Fibroblast of skin of left quadriceps (primary cell): ENCODE measurements at places on chromosomes 11 and 22.

DNA sequence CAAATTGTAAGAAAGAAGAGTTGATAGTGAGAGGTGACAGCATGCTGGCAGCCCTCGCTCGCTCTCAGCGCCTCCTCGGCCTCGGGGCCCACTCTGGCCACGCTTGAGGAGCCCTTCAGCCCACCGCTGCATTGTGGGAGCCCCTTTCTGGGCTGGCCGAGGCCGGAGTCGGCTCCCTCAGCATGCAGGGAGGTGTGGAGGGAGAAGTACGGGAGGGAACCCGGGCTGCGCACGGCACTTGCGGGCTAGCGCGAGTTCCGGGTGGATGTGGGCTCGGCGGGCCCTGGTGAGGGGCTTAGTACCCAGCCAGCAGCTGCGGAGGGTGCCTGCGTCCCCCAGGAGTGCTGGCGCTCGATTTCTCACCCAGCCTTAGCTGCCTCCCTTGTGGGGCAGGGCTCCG, 539.7 kb upstream of the CCDC179 start:
- DNase-seq, result no peak

DNA sequence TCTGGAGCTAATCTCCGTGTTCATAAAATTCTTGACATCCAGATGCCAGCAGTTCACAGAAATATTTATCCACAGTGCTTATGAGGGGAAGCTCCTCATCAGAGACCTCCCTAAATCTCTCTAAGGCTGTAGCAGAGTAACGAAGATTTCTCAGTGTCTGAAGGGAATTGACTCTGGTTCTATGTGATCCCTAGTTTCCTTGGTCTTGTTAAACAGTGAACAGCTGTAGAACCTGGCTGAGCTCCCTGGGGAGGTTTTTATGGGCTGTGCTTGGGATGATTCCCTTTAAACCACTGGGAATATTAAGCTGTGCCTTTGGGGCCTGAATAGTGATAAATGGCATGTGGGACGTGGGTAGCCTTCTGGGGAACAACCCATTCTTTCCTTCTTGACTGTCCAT, 43.7 kb upstream of the ARHGAP20 start:
- DNase-seq, result no peak

DNA sequence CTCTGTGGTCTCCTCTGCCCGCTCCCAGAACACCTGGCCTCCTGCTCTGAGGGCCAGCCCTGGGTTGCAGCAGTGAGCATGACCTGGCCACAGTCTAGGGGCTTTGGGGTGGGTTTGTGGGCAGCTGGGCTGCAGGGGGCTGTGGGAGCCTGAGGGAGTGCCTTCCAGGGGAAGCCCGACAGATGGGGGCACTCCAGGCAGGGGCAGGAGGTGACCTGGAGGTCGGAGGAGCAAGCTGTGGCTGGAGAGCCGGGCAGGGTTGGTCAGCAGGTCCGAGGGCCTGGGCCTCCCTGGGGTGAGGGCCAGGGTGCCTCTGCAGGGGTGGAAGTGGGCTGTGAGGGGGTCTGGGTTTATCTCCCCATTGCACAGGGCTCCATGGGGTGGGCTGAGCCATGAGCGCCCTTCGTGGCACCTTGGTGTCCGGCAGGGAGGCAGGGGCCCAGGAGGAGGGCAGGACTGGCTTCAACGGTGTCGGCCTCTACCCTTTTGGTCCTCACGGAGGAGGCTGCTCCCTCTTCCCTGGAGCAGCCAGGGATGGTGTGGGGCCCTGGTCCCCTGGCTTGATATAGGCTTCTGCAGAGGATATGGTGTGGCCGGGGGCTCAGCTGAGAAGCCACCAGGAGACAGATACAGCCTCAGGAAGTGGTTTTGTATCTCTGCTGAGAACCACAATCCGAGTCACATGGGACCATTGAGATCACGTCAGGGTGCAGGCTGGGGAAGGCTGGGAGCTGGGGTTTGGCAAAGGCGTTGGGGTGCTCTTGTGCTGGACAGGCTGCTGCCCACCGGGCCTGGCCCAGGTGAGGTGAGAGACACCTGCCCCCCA, 22.3 kb downstream of the KCNQ1 start:
- DNase-seq, result no peak

DNA sequence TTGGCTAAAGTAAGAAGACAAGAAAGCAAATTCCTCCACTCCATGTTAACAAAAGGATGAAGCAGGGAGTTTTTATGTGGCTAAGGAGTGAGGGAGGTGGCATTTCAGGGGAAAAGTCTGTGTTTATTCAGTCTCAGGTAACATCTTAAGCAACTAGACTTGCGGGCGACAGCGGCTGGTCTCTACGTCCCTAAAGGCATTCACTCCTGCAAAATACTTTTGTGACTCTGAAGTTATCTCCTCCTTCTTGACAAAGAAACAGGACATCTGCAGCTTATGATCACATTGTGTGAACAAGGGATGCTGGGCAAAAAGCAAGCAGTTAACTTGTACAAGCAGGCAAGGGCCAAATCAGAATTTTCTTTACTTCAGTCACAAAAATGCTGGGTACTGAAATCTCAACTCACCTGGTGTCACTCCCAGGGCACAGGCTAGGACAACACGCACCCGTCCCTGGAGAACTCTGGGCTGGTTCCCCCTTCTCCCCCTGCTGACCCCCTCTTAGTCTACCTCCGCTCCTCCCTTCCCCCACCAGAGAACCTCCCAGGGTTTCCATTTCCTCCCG, 38.3 kb downstream of the IGLL5 start:
- DNase-seq, result no peak

- no peak for DNase-seq
Measured at GRCh38 chr22:23223569-23224317, 43.4 kb downstream of the BCR start.

DNA sequence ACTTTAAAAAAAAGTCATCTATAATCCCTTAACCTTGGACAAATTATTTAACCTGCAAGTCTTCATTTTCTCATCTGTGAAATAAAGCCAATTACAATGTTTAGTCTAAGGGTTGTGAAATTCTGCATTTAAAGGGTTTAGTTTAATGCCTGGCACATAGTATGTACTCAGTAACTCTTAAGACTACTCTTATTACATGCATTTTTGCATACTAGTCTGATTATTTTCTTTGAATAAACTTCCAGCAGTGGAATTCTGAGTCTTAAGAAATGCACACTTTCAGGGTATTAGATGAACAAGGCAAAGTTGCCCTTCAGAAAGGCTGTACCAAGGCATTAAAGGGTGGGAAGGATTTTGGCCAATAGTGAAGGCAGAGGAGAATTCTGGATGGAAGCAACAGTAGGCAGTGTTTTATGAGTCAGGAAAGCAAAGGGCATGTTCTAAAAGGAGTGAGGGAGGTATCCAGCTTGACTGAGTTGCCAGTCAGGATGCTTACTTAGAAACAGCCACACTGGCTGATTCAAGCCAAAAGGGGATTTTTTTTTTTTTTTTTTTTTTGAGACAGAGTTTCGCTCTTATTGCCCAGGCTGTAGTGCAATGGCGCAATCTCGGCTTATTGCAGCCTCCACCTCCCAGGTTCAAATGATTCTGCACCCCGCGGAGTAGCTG, 50.5 kb downstream of the SWAP70 start:
- DNase-seq, result no peak

- DNase-seq, result no peak
Measured at GRCh38 chr11:119533921-119534736, 111.2 kb upstream of the THY1 start.

- no peak for DNase-seq
Measured at GRCh38 chr11:70122490-70123198, 44.5 kb downstream of the ANO1 start.

DNA sequence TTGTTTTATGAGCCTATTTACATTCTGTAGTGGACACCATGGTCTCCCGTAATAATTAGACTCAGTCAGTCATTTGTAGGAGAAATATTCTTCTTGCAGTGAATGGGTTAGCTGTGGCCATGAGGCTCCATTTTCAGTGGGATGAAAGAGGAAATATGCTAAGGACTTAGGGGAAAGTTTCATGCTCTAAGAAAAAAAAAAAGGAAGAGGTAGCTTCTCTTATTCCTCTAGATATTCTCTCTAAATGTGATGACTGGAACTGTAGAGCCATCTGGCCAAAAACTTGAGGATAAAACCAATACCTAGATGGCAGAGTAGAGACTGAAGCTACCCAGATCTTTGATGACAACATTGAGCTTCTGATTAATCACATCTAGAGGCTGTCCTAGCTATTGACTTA, 75.8 kb upstream of the SESN3 start:
- DNase-seq, result no peak

DNA sequence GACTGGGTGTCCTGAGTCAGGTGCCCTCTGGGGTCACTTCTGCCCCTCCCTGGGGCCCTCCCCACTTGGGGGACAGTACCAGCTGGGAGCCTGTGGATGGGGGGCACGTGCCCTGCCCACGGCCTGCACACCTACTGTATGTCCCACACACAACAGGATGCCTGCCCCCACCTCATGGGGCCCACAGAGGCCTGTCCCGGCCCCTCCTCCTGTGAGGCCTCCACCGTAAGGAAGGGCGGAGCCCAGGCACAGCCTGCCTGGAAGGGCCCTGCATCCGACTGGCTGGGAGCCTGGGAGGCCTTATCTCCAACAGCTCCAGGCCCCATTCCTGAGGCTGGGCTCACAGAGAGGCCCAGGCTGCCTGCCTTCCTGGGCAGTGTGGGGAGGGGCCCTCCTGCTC, 47.8 kb downstream of the BRSK2 start:
- no peak for DNase-seq

DNA sequence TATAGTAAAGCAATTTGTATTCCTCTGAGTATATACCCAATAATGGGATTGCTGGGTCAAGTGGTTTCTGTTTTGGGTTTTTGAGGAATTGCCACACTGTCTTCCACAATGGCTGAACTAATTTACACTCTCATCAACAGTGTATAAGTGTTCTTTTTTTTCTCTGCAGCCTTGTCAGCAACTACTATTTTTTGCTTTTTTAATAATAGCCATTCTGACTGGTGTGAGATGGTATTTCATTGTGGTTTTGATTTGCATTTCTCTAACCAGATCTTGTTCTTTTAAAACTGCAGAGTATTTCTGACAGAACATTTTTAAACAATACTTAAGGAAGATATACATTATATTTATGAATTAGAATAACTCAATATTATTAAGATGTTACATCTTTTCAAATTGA, 1140.5 kb upstream of the CNTN5 start:
- no peak for DNase-seq

DNA sequence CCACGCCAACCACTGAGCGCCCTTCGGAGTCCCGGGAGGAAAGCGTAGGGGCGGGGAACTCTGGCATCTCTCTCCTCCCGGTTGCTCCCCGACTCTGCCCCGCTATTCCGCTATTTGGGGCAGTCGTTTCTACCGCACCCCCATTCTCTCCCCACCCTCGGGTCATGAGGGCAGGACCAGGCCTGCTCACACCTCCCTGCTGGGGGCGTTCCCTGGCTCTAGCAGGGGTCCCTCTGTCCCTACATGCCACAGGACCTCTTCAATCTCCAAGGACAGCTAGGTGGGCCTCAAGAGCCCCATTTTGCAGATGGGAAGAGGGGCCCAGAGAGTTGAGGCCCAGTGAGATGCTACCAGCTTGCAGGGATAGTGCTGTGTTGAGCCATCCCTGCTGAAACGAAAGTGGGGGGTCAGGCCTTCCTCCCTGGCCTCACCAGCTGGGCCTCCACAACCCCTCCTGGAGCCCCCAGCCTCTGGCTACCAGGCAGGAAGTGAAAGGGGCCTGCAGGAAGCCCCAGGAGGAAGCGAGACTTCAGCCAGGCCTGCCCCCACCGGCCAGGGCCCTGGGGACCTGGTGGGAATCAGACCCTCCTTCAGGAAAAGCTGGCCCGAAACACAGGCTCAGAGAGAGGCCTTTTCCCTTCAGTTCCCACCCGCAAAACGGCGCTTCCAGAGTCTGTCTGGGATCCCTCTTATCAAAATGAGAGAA, 5.5 kb upstream of the SHISA8 start:
- no peak for DNase-seq

- no peak for DNase-seq
Measured at GRCh38 chr11:65172600-65172999, 2.6 kb downstream of the SPDYC start.

GRCh38 chr22:29838599-29838956, 504 bp upstream of the ASCC2 start:
- no peak for DNase-seq

GRCh38 chr22:50521710-50522109, 3.7 kb downstream of the SCO2 start:
- no peak for DNase-seq

DNA sequence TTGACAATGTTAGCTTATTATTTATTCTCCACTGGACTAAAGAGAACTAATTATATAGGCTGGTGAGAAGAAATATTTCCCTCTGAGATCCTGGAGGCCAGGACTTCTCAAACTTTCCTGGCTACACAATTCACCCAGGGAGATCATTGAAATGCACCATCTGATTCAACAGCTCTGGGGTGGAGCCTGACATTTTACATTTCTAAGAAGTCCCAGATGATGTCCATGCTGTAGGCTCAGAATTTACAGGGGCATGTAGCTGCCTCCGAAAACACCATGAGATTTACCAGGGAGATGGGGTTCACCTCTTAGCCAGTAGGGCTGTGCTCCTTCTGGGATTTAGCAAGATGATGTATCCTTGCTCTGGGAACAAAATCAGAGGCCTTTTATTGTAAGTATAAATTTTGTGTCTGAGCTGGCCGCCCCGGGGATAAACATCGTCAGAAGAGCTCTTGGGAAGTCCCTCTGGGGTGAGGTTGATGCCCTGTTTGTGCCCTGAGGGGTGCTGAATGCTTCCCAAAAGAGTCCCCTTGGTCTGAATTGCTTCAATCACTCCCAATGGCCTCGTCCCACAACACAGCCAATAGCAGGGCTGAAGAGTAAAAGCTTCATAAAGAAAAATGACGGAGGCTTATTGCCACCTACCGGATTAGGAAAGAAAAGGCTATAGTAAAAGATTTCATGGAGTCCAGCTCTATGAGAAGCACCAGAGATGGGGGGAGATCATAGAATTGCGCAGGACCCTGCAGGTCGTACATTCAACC, 33.4 kb upstream of the API5 start:
- DNase-seq, result peak; percentile 22

DNA sequence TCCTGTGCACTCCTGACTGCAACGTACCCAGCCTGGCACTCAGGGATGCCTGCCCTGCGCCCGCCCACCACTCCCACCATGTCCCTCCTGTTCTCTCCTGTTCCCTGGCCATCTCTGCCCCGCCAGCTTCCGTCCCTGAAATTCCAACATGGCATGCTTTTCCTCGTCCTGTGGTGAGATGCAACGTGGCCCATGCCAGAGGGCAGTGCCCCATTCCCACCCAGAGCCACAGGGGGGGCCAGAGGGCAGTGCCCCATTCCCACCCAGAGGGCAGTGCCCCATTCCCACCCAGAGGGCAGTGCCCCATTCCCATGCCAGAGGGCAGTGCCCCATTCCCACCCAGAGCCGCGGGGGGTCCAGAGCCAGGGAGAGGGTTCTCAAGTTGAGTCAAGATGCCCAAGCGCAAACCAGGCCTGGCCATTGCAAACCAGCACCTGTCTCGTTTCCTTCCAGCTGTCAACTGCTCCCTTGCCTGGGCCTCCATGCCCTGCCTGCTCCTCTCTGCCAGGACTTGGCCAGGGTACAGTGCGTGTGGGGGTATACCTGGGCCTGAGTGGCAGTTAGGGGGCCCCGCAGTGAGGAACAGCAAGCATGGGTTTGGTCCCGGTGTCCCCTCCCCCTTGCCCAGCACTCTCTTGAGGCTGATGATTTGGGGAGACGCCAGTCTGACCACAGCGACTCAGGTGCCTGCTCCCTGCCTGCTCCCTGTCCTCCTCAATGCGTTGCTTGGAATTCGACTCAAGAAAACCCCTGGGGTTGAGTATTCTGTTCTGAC, 14.6 kb downstream of the B3GAT1 start:
- DNase-seq, result no peak
